ENCODE measurements at places on chromosomes 11 and 22. TPM values are rescaled to one million over a fixed set of nuclear protein-coding genes. Genes with fewer than 3 reads are reported as not detected.

The TIGD3 gene
- total RNA-seq: 0.23 TPM

DNA sequence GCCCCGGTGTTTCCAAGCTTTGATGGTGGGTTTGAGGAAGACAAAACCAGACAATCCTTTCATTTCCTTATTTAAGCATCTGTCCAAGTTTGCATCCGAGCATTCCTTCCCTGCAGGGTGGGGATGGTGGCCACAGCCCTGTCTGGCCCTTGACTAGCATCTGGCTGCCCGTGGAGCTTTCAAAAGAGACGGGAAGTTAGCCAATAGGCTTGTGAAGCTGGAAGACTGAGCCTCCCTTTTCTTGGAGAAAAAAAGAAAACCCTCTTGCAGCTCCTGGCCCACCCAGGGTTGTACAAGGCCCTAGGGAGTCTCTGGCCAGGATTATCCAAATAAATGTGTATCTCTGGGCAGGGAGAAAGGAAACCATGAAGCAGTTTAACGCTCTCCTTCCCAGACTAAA, 60.6 kb downstream of the MICAL2 start:
- no peak for DNase-seq

DNA sequence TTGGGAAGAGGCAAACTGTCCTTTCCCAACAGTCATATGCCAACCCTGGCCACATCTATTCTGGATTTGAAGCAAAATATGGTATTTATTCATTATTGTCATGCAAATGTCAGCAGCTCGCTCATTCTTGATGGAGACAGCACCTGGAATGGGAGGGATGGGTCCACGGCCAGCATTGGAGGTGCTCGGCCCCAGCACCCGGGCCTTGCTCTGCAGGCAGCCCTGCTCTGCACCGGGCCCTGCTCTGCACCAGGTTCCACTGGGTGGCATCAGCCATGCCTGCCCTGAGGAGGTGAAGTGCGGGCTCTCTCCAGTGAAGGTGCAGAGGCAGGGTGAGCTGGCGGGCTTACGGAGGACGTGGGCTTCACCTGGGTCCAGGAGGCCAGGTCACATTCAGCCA, 19.8 kb downstream of the LRP5 start:
- DNase-seq: no peak

DNA sequence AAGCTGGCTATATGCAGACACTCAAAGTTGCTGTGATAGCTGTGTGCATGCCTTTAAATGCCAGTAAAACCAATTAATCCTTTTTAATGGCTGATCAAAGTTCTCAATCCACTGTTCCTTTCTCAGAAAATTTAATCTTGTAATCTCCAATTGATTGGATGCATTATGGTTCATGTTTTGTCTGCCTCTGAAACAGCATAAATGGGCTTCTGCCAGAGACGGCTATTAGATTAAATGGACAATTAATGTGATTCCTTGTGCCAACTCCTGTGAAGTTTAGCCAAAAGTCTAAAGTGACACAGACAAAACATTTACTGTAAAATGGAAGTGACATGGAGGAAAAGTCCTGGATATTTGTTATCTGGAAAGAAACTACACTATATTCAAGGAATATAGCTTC, 952.5 kb upstream of the FAT3 start:
- DNase-seq: no peak

DNA sequence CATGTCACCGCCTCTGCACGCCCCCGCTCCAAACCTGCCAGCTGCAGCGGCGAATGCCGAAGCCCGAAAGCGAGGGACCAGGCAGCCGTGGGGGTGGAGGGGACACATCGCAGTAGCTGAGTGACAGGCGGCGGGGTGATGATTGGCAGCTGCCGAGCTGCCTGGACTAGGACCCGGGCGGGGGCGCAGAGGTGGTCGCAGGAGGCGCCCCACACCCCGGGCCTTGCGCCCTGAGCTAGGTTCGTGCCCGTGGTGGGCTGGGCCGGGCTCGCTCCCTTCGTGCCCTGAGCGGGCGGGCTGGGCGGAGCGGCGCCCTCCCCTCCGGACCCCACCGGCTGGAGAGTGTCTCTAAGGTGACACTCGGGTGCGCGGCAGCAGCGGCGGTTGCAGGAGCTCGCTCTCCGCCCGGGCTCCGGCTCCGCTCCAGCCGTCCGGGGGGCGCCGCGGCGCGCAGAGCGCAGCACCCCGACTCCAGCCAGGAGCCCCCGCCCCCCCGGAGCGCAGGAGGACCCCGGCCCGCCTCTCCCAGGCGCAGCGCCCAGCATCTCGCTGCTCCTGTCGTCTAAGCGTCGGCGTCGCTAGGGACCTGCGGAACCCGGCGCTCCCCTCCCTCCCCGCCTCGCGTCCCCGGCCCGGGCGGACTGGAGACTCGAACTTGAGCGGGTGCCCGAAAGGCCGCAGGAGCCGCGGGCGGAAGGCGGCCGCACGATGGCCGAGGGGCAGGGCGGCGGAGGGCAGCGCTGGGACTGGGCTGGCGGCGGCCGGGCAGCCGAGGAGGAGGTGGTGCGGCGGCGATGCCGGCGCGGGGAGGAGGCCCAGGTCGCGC, 14.5 kb upstream of the DGKZ start:
- DNase-seq: no peak

DNA sequence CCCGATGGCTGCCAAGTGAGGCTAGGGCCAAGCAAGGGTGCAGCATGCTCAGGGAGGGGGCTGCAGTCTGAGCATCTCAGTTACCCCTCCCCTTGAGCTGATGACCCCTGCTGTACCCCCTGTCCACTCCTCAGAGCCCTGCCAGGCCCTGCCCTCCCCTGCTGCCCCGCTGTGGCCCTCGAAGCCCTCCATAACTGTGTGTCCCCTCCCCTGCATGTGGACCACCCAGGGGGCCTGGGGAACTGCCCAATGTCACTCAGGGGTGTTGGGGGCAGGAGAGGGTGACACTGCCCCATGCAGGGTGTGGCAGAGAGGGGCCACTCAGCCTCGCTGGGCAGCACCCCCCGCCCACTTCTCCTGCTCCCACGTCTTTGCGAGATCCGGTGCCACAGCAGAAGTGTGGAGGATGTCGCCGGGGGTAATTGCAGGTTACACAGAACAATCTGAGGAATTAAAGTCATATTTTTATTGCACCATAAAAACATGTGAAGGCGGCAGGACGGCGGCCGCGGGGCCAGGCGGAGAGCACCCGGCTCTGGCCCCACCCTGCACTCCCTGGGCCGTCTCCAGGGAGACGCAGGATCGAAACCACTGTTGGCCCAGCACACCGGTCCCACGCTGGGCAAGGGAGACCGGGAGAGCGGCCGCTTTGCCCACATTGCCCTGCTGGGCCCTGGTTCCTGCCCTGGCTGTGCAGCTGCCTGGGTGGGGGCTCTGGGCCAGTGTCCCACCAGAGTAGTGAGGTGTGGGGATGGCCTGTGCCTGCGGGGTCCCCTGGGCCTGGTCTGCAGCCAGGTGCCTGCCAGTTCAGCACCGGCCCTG, 18.7 kb upstream of the GNB1L start:
- peak; percentile 24 for DNase-seq

DNA sequence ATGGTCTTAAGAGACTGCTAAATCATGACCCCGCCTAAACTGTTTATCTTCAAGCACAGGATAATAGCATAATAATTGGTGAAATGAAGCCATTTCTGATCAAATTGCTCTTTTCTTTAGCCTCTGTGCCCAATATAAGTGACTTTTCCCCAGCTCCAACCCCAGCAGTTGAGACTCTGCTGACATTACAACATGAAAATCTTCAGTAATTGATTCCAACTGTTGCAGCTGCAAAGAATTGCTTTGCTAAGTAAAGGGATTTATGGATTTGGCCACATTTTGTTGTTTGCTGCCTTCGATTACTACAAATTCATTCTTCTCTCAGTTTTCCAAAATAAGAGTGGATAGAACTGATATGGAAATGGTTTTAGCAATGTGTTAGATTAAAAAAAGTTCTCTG, 576.7 kb upstream of the LRRC4C start:
- no peak for DNase-seq

DNA sequence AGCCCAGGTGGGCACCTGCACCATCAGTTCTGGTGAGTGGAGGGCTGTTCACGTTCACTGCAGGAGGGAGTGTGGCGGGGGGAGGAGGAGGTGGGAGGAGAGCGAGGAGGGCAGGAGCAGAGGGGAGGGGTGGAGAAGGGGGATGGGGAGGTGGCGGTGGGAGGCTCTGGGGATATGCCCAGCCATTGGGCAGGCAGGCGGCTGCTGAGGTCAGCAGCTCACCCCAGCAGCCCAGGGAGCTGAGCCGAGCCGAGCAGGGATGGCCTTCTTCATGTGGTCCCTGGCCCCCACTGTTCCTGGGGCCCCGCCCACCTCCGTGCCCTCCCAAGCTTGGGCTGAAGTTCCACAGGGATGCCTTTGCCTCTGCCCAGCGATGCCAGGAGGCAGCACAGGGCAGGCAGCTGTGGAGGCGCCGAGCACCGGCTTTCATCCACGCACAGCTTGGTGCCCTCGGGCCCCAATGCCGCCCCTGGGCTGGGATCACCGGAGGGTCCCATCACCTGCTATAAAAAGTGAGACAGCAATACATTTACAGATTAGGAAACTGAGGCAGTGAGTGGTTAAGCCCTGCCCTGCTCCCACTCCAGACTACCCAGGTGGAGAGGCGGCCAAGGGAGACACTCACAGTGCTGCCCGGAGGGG, 21.6 kb downstream of the RTN4R start:
- no peak for DNase-seq

GRCh38 chr11:118227865-118228785, 3.3 kb upstream of the JAML start:
- no peak for DNase-seq

The DYNC2H1 gene
- total RNA-seq: 5.7 TPM

The SCUBE1 gene
- not detected for total RNA-seq

GRCh38 chr11:131696690-131697089, 326.3 kb downstream of the NTM start:
- no peak for DNase-seq

The FXYD6 gene
- 1.1 TPM for total RNA-seq

DNA sequence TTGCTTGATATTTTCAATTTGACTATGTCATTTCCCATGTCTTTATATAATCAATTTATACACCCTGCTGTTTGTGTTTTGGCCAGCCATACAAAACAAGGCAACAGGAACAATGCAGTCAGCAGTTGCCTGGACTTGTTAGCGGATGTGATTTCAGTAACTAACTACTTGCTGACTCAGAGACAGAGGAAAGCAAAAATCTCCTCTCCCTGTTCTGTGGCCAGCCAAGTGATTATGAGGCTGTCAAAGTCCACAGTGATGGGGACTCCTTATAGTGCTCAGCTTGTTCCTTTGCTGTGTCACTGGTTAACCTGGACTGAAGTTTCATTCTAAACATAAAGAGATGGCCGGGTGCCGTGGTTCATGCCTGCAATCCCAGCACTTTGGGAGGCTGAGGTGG, 32.6 kb upstream of the APLP2 start:
- peak; percentile 93 for DNase-seq

DNA sequence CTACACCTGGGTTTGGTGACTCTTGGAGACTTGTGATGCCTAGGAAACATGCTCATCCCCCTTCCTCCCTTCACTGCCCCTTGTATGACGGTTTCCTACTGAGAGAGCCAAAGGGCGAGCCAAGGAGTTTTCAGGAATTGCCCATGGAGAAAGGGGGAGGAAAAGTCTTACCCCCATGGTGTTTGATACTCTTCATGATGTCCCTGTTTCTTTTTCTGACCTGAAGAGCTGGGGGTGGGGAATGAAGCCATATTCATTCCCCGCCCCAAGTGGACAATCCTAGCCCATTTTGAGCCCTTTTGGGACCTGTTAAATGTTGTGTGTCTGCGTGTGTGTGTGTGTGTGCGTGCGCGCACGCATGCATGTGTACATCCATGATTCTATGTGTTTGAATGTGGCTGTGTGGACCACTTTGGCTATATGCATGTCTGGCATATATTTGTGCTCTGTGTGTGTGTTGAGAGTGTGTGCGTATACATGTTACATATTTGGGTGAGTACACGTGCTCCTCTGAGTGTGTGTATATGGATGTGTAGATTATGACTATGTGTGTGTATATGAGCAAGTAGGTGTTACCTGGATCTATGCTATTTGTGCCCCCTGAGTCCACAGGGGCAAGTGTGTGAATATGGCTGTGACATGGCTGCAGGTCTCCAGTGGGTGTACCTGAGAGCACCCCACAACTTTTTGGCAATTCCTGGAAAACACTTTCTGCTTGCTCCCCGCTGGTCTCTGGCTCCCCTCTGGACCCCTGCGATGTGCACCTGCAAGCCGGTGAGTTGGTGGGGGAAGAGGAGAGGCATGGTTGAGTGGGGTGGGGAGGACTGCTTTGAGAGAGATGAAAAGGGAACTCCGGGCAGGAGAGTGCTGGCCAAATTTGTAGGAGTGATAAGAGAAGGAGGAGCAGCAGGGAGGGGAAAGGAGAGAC, 24.6 kb downstream of the OTOG start:
- no peak for DNase-seq

DNA sequence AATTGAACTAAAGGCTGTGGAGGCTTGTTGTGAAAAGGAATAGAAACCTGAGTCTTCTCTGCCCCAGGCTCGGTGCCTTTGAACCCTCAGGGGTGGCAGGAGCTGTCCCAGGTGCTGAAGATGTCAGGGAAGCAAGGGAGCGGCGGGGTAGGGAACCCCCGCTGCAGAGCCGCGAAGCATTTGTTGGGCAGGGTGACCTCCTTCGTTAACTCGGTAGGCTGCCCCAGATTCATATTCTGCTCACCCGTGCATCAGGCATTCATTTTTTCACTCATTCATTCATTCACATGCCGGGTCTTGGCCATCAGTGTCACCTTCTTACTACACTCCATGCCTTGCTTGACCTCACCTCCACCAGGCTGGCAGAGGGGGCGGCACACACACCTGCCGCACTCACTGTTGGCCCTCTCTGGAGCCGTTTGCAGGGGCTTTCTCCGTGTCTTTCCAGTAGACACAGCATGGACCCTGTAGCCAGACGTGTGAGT, 618.9 kb downstream of the BRD1 start:
- DNase-seq: no peak

GRCh38 chr22:44711690-44712555, 9.9 kb downstream of the PRR5 start:
- DNase-seq: no peak

The DDX17 gene
- total RNA-seq: 538 TPM

- DNase-seq: no peak
Observed at GRCh38 chr11:88104408-88104807, 70.8 kb downstream of the RAB38 start.

The TMPRSS4 gene
- not detected for total RNA-seq

DNA sequence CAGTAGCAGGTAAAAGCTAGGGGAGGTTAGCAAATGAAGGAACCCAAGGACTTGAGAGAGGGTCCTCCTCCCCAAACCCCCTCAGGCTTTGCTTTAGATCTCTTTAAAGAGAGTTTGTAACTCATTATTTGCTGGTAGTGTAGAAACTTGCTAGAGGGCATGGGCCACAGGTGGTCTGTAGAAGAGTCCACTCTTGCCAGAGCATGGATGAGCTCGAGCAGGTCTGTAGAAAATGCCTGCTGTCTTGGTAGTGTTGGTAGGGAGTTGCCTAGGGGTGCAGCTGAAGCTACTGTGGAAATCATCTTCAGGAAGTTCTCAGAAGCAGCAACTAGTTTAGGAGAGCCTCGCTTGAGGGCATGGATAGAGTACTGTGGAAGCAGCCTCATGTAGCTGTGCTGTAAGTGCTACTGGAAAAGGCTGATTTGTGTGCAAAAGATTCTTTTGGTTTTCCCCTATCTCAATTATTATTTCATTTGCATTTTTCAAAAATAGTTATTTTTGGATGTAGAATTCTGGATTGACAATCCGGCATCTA, 104.3 kb downstream of the TMEM135 start:
- no peak for DNase-seq

GRCh38 chr11:75469785-75470405, 36.9 kb upstream of the KLHL35 start:
- no peak for DNase-seq

- no peak for DNase-seq
Observed at GRCh38 chr11:126581871-126582648, 226.6 kb downstream of the ST3GAL4 start.

All from dermis blood vessel endothelial cell (primary cell).